Panc1 (cell line): ENCODE measurements at places on chromosomes 11 and 22. TPM values are rescaled to one million over a fixed set of nuclear protein-coding genes. Genes with fewer than 3 reads are reported as not detected.

- no peak for DNase-seq
Observed at GRCh38 chr11:63837739-63838138, 1.2 kb upstream of the MARK2 start.

GRCh38 chr11:67700548-67701262 is 26.3 kb upstream of the ALDH3B2 start:
- no peak for DNase-seq

- no peak for DNase-seq
Observed at GRCh38 chr11:99176430-99176829, 155.7 kb downstream of the CNTN5 start.

DNA sequence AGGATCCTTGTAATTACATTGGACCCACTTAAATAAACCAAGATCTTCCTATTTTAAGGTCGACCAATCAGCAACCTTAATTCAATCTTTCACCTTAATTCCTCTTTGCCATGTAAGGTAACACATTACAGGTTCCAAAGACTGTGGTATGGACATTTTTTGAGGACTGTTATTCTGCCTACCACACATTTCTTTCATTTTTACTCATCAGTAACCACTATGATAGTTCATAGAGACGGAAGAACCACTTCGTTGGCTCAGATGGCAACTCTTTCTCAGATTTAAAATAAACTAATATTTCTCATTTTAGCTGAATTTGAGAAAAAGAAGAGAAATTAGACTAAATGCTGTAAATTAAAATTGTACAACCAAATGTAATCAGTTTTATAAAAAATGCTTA is 96.3 kb downstream of the PAX6 start:
- no peak for DNase-seq

- DNase-seq, result no peak
Observed at GRCh38 chr11:88378422-88379066, 41.0 kb upstream of the CTSC start.

- DNase-seq, result no peak
Observed at GRCh38 chr22:27318516-27318915, 483.0 kb downstream of the MN1 start.

DNA sequence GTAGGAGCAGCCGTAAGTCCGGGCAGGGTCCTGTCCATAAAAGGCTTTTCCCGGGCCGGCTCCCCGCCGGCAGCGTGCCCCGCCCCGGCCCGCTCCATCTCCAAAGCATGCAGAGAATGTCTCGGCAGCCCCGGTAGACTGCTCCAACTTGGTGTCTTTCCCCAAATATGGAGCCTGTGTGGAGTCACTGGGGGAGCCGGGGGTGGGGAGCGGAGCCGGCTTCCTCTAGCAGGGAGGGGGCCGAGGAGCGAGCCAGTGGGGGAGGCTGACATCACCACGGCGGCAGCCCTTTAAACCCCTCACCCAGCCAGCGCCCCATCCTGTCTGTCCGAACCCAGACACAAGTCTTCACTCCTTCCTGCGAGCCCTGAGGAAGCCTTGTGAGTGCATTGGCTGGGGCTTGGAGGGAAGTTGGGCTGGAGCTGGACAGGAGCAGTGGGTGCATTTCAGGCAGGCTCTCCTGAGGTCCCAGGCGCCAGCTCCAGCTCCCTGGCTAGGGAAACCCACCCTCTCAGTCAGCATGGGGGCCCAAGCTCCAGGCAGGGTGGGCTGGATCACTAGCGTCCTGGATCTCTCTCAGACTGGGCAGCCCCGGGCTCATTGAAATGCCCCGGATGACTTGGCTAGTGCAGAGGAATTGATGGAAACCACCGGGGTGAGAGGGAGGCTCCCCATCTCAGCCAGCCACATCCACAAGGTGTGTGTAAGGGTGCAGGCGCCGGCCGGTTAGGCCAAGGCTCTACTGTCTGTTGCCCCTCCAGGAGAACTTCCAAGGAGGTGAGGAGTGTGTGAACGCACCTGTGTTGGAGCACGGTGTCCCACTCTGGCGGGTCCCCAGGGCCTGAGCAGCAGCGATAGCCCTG is at the start of gene TAGLN:
TSS of gene TAGLN (plus strand) at position 318 of the 863 bp plus-strand sequence. CDS start 3,644 bp downstream, outside the sequence.
- DNase-seq, result no peak

HEPN1 gene
- not detected for total RNA-seq

PLAAT2 gene
- not detected for total RNA-seq

CD82 gene
- 26.1 TPM for total RNA-seq

CHID1 gene
- 224 TPM for total RNA-seq

LTBP3 gene
- total RNA-seq, result 133 TPM

AMBRA1 gene
- 40.0 TPM for total RNA-seq

EMID1 gene
- total RNA-seq, result 1.1 TPM
